ENCODE measurements at places on chromosomes 11 and 22.

DNA sequence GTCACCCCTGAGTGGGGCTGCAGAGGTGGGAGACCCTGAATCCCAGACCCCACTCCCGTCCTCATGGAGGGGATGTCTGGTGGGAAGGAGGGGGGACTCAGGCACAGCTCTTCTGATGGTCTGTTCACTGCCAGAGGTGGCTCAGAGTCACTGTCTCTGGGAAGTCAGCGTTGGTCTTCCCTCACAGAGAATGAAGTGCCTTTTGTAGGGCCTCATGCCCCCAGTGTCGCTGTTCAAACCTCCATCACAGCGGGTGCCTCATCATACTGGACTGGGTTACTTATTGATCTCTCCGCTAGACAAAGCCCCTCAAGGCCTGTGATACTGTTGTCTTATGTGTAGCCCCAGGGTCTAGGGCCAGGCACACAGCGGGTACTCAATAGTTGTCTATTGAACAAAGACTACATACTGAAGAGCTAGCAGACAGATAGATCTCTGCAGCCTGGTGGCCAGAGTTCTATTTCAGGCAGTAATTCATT, 41.3 kb downstream of the CD6 start:
- DNase-seq, result no peak

DNA sequence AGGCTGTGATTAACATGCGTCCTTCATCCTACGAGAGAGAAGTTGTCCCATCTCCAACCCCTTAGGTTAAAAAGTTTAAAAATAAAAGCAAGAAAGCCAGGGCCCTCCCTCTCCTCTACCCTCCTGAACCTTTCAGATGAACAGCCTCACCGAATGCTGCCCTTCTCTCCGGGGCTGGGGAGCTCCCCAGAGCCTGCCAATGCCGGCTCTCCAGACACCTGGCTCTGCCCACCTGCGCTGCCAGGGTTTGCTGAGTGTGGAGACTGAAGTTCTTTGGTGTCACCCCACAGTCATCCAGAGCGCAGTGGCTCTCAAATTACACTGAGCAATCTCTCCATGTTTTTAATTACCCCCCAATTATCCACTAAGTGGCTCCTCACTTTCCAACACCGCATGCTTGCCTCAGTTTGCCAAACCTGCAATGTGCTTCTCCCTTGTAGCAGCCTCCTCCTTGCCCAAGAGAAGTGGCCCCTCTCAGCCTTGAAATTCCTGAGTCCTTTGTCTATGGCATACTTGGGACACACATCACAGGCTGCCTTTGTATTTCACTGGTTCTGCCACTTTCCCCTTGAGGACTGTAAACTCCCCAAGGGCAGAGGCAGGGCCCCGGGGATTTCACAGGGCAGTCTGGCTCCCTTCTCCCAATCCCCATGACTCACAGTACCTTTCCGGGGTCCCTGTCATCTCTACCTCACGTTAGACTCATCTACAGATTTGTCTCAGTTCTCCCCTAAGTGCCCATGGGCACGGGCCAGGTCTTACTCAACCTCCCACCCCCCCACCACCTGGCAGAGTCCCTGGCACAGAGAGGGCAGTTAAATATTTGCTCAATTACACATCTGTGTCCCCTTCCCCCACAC, 2.0 kb downstream of the MYH9 start:
- DNase-seq, result peak; percentile 59

GRCh38 chr11:88354912-88355311, 17.4 kb upstream of the CTSC start:
- no peak for DNase-seq

- DNase-seq, result peak; percentile 44
These were observed 12.3 kb downstream of the STARD10 start for GRCh38 chr11:72781313-72782080.

DNA sequence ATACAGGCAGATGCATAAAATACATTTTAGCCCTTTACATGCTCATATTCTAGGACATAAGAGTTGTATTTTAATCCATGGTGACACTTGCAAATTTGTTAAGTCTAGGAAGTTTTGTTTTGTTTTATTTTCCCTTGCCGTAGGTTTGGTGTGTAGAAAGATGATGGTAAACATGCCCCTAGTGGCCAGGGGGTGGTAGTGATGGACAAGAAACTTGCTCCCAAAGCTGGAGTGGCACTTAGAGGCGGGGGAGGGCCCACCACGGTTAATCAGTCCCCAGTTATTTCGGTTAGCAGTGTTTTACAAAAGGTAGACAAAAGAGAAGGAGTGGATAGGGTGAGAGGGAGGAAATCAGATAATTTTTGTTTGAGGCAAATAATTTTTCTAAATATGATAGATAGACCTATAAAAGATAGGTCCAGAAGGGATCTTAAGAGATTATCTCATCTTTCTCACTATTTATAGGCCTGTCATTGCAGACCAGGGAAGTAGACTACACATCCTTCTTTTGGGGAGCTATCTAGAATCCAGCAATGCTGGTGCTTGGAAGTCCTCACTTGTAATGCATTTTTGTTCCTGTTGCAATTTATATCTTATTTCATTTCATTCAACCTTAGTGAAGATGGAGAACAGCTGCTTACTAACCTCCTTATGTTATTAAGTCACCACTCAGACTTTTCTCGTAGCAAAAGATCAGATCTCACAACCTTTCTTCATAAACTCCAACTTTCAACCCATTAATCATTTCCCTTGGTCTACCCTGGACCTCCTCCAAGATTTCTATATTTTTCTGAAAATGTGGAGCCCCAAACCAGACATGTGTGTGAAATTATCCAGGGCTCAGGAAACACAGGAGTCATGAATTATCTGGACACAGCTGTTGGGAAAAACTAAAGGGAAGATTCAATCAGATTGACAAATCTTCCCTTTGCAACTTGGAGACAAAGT, 5.9 kb upstream of the BDNF start:
- peak; percentile 46 for DNase-seq
